ENCODE measurements at places on chromosomes 6 and 20.
A peak's percentile ranks its signal among the peaks of the same experiment; 100 is the strongest.

DNA sequence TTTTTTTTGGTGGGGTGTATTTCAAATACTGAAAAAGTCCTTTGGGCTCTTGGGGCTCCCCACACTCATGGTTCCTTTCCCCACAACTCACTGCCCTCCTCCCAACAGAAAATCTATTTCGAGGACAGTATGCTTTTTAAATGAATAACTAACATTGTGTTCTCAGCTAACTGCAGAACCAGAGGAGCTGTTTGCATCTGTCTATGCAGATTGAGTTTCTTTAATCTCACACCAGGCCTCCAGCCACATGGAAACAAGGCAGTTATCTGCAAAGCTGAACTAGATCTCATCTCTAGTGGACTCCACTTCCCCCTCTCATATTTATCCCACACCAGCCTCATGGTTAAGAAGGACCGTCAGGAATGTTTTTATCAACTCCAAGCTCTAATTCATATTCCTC is 955.1 kb downstream of the KIF16B start:
- no peak for DNase-seq

GRCh38 chr20:61929971-61930666 is 135.6 kb downstream of the TAF4 start:
- no peak for DNase-seq

- DNase-seq: no peak
These were observed 30.5 kb downstream of the MDGA1 start for GRCh38 chr6:37667050-37667814.

- no peak for DNase-seq
These were observed 11.6 kb upstream of the F13A1 start for GRCh38 chr6:6331946-6332601.

DNA sequence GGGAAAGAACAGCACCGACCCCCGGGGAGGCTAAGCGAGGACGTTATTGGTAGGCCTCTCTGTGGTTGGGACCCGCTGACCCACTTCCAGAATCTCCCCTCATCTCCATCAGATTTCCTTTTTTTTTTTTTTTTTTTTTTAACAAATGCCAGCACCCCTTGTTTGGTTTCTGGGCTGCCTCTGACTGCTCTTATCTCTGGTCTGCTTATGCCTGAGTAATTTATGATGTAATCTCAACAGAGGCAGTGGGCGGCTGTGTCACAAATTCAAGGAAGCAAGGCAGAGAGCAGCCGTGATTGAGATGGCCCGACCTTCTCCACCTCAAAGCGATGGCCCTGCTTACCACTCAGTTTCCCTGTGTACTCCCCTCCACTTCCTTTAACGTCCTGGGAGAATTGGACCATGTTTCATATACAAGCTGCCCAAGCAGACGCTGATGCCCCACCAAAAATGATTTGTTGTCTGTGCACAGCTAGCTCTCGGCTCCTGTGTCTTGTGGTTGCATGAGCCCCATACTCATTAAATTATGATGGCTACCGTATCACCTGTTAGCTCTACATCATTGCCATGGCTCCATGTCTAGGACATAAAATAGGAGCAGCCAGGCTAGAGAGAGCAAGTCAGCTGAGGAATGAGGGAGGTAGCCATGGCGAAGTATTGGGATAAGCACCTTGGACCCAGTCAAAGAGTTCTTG is 98.1 kb downstream of the ZNF217 start:
- DNase-seq: no peak

GRCh38 chr6:49220293-49220692 is 242.8 kb downstream of the MMUT start:
- no peak for DNase-seq

DNA sequence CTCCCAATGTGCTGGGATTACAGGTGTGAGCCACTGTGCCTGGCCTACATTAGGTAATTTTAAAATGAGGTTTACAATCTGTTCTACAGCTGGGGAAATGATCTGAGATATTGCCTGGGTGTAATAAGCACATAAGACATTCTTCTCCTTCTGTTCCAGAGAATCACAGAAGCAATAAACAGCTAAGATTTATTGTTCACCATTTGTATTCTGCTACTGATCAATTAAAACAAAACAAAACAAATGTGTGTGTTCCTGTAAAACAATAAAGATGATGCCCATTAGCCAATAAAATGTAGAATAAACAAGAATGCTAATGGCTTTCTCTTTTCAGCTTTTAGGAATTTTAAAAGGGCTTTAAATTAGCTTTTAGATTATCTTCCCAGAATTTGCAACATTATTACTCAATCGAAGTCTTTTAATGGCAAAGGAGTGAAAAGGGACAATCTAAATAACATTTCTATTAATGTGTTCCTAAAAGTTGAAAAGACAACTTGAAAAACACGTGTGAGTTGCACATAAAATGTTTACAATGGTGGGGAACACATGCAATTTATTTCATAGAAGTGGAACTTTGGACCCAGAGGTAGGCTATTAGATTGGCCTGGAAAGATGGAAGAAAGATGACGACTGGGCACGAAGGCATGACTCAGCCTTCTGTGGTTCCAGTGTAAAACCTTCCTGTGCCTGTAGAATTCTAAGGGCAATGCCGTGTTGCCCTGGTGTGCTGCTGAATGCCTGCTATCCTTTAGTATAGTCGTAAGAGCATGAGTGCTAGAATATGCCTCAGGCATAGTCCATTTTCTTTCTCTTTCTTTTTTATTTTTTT is 29.0 kb upstream of the DEK start:
- no peak for DNase-seq

DNA sequence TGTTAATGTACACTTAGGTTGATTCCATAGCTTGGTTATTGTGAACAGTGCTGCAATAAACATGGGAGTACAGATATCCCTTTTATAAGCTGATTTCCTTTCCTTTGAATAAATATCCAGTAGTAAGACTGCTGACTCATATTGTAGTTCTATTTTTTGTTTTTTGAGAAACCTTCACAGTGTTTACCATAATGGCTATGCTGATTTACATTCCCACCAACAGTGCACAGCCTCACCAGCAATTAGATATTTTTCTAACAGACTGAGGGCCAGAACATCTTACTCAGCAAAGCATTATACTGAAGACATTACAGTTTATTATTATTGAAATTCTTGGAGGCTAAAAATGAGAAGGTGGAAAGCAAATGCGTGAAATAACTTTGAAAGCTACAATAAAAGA is 187.3 kb upstream of the HEY2 start:
- DNase-seq: no peak

DNA sequence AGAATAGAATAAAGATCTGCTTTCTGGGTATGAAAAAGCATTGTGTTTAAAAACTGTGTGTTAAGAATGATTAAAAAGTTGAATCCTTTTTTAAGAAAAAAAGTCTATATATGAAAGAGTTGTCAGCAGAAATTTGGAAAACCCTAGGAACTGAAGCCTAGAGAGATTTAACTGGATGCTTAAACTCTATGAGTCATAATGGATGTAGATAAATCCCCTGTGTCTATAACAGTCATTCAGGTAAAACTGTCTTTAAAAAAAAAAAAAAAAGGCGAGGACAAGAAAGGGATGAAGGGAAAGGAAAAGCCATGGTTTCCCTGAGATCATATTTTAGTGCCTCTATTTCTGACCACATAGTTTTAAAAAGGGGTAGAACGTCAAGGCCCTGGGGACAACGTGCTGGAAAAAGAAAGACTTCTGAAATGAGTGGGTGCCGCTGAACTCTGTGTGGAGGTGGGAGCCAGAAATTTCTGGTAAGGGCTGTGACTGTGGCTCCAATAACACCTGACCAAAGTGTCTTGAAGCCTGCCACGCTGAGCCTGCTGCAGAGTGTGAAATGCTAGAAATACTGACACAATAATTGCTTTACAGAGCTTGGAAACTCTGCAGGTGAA is 302.6 kb upstream of the ARID1B start:
- DNase-seq: no peak

GRCh38 chr20:20489054-20489453 is 121.2 kb downstream of the INSM1 start:
- no peak for DNase-seq

DNA sequence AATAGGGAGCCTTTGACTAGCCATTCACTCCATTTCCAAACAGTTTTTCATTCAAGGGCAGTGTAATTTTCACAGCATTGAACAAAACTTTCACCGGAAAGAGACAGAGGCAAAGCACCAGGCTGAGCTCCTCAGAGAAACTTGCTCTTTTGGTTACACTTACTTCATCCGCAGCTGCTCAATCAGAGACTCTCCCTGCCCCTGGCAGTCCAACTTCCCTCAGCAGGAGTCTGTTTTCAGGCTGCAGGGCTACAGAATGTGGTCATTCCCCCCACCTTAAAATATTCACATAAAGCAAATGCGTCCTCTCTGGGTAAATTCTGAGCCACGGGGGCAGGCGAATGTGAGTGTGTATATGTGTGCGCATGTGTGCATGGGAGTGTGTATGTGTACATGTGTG is 70.0 kb upstream of the ZNF133 start:
- no peak for DNase-seq

DNA sequence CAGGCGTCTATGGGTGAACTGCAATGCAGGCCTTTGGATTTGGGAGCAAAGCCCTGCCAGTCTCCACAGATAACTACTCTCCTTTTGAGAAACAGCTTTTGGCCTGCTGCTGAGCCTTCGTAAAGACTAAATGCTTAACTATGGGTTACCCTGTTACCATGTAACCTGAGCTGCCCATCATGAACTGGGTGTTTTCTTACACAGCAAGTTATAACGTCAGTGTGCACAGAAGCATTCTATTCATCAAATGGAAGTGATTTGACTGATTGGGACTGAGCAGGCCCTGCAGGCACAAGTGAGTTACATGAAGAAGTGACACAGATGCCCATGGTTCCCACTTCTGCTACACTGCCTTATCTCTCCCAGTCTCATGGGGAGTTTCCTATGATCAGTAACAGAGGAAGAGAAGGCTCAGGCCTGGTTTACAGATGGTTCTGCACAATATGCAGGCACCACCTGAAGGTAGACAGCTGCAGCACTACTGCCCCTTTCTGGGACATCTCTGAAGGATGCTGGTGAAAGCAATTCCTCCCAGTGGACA is 319.1 kb downstream of the CD83 start:
- peak; percentile 47 for DNase-seq

- no peak for DNase-seq
These were observed 139.4 kb upstream of the ID4 start for GRCh38 chr6:19697744-19698290.

- no peak for DNase-seq
These were observed 77.0 kb downstream of the PLCB1 start for GRCh38 chr20:8209061-8209460.

- no peak for DNase-seq
These were observed 2.3 kb downstream of the TUBB start for GRCh38 chr6:30722280-30723112.

DNA sequence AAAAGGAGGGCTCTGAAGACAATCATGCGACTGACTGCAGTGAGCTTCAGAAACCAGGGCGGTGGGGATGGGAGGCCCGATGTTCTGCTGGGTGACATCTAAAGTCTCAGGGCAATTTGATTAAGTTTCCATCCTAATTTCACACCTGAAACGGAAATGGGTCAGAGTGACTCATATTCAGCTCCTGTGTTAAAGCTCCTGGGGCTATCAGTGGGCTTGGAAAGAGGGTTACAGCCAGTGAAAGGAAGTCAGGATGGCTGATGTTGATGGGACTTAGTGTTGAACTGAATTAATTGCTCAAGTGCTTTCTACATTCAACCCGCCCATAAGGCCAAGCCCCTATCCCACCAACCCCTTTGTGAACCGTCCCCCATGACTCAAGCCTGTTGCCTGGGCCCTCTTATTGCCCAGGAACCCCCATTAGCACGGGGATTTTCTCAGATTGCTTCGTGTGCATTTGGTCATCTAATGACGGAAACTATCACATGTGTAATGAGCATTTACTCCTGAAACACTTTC is 47.1 kb upstream of the TBC1D7 start:
- DNase-seq: no peak

- no peak for DNase-seq
These were observed 142.6 kb downstream of the MRPL14 start for GRCh38 chr6:43984442-43985321.

DNA sequence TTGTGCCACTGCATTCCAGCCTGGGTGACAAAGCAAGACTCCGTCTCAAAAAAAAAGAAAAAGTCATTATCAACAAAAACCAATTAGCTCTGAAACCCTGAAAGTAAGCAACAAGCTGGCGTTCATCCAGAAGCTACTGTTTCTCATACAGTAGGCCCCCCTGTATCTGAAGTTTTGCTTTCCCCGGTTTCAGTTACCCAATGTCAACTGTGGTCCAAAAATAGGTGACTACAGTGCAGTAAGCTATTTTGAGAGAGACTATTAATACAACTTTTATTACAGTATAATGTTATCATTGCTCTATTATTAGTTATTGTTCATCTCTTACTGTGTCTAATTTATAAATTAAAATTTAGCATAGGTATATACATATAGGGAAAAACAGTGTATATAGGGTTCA is 135.1 kb downstream of the KIF16B start:
- no peak for DNase-seq

- no peak for DNase-seq
These were observed 172.9 kb upstream of the CDYL start for GRCh38 chr6:4603291-4603690.

DNA sequence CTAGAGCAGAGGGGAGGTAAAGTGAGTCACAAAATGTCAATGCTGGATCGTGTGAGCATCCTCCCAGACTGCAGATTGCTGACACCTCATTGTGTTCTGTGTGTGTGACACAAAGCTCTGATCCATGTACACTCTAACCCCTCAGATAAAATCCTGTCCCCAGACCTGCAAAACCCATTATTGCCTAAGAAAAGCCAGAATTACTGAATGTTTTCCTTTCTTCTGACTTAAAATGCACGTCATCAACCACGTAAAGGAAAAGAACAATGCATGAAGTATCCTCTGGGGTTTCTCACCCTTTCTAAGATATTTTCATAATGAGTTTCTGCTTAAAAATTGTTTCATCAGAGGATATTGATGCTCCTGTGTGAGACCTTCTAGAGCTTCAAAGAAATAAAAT is 218.0 kb upstream of the PREP start:
- no peak for DNase-seq

GRCh38 chr6:17863901-17864754 is 123.3 kb downstream of the KIF13A start:
- no peak for DNase-seq

DNA sequence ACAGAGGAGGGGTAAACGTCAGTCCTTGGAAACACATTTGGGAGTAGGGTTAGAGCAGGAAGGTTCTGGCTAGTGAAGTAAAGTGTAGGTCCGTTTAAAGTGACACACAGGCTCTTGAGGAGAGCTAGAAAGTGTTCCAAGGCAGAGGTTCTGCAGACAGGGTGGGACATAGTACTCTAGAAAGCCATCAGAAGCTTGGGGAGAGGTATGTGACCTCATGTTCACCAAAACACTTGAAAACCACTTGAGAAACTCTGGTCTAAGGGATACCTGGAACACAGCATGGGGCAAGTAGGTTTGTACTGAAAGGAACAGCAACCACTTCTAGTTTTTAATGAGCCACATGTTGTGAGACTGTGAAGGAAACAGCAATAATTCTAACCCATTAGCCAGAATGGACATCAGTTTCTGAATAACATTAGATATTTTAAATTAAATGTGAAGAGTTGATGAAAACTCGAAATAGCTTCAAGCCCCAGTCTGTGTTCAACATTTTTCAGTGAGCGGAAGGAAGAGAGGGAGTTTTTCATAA is 49.0 kb downstream of the SOBP start:
- no peak for DNase-seq

GRCh38 chr6:27867945-27868300 is 44.3 kb downstream of the OR2B2 start:
- no peak for DNase-seq
